NCI-H2029 (cell line): ENCODE measurements at places on chromosomes 12 and 14.

DNA sequence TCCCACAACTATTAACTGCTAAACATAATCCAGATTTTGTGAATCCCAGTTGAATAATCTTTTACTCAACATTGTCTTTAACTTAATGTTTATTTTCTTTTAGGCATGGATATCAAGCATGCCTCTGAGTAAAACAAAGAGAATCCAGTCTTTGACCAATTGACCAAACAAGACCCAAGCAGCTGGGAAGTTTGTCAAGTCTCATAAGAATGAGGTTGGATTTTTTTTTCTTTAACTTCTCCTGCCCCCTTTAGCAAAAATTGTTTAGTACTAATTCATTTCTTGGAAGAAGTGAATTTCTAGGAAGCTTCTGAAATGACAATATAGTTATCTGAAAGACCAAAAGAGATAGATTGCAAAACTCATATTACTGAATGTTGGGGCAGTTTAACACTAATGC is 89.9 kb downstream of the OTOGL start:
- DNase-seq, result no peak

DNA sequence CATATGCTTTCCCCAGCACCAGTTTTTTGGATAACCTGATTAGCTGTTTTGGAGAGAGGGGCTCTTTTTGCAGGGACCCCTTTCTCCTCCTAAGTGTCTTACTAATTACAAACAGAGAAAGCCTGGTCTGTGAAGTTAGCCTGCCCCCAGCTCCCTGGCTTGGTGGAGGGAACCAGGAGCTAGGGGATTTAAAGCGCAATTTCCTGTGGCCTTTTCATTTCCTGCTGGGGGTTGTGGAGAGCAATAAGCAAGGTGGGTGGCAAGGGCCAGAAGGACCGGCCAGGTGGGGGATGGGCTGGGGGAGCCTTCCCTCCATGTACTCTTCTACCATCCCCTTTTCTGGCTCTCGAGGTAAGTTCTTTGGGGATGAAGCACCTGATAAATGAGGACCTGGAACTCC is 4.1 kb upstream of the CISTR start:
- DNase-seq, result no peak

GRCh38 chr12:93015871-93016751 is 87.0 kb upstream of the EEA1 start:
- DNase-seq, result no peak

DNA sequence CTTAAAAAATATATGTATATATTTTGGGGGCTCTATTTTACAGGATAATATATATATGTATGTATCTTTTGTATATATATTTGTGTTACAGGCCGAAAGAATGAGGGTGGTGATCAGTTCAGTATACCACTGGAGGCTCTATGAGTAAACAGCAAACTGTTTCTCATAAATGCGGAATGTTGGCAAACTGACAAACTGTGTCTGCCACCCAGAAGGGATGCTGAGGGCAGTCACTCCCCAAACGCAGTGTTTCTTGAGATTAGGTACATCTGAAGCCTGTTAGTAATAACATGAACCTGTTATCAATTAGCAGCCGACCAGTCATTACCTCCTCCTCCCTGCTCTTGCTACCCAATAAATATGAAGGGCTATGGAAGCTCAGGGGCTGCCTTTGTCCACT is 20.8 kb downstream of the TNFAIP2 start:
- DNase-seq, result no peak

DNA sequence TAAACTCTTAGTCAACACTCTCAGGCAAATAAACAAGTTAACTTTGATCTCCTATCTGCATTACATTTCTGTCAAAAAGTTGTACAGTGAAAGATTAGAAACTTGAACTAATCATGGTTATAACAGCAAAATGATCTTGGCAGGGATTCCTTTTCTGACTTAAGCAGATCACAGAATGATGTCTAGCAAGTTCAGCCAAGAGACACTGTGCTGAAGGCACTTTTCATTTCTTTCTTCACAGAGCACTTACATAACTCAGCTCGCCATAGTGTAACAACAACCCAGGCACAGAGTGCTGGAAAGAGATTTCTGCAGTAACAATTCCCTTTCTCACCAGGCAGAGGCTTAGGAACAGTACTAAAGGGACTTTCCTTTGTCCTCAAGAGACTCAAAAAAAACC is 19.6 kb upstream of the CSRP2 start:
- no peak for DNase-seq

DNA sequence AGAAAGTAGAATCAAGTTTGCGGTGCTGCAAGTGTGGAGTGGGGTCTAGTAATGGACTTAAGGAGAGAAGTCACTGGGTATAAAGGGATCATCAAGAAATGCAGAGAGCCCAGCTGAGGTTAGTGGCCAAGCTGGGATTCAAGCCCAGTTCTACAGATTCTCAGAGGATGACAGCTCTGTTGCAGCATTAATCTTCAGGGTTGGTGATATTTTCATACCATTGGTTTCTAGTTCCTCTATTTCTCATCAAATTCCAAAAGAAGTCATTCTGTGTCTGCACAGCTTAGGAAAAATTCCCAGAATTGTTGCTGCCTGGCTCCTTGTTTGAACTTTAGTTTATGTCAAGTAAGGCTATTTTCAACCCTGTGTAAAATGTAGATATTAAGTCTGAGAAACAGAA is 169.5 kb upstream of the NTF3 start:
- DNase-seq, result no peak
